Breast epithelium (tissue), 4 donors: ENCODE measurements at places on chromosomes 1 and 21. TPM values are rescaled to one million over a fixed set of nuclear protein-coding genes. Genes with fewer than 3 reads are reported as not detected.
A peak's percentile ranks its signal among the peaks of the same experiment; 100 is the strongest.

DNA sequence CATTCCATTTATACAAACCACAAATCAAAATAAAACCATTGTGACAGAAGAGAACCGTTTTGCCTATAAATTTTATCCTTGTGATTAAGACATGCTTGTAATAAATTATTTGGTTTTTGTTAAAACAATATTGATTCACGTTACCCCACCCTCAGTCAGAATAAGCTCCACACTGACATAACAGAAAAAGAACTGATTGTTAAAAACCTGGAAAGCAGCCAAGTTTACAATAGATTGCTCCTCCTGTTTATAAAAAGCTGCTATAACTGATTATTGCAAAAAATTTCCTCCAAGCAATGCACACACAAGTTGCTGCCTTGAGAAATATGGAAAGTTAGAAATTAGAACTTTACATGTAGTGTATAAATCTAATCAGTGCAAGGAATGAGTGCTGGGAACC, 263.5 kb downstream of the SETD4 start:
- H3K36me3 ChIP-seq: no peaks in the 10 kb centered on the region
- H3K27me3 ChIP-seq: no peaks in the 10 kb centered on the region
- H3K4me1 ChIP-seq: no peaks in the 10 kb centered on the region
- H3K27ac ChIP-seq: no peak overlapping the region

GRCh38 chr1:20432891-20433290, 53.1 kb downstream of the CAMK2N1 start:
- DNase-seq: no peak
- no peak overlapping the region for H3K4me3 ChIP-seq
- H3K27ac ChIP-seq: no peak overlapping the region
- no peaks in the 10 kb centered on the region for H3K4me1 ChIP-seq
- no peaks in the 10 kb centered on the region for H3K27me3 ChIP-seq

DNA sequence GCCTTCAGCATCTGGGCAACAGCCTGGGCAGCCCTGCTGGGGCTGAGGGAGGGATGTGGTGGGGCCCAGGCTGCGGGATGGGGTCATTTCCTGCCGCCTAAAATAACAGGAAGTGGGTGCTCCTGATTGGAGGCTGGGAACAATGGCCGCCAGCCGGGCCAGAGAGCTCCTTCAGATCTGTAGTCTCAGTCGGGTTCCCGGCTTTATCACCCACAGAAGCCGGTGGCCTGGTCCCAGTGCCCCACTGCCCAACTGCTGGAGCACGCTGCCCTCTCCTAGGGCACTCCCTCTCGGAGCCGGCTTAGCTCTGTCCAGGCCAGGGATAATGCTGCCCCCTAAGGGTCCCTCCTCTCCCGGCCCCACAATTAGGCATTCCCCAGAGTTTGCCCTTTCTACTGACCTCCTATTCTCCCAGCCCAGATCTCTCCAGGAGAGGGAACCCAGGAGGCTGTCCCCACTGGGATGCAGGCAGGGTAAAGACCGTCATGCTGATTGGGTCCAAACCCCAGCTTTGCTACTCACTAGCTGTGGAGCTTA, 5.1 kb downstream of the MAP7D1 start:
- peak overlapping the region; percentile 99 for H3K27ac ChIP-seq
- peaks cover 34% of the 10 kb centered on the region for H3K4me1 ChIP-seq
- no peaks in the 10 kb centered on the region for H3K36me3 ChIP-seq
- no peaks in the 10 kb centered on the region for H3K27me3 ChIP-seq

DNA sequence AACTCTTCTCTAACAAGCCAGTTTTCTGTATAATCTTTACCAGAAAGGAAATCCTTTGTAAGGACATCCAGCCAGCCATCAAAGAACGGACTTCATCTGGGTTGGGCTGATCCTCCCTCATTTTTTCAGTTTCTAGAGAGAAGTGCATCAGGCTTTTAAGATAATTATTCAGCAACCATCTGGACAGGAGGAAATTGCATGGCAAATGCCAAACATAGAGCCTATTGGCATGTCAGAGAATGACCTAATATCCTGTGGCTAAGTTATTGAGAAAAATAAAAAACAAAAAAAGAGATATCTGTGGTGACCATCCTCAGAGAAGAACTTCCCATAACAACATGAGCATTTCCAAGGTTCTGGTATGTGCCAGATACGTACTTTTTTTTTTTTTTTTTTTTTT, 74.9 kb upstream of the BEND5 start:
- no peaks in the 10 kb centered on the region for H3K27me3 ChIP-seq
- no peaks in the 10 kb centered on the region for H3K36me3 ChIP-seq
- no peak overlapping the region for H3K27ac ChIP-seq
- no peak for DNase-seq

DNA sequence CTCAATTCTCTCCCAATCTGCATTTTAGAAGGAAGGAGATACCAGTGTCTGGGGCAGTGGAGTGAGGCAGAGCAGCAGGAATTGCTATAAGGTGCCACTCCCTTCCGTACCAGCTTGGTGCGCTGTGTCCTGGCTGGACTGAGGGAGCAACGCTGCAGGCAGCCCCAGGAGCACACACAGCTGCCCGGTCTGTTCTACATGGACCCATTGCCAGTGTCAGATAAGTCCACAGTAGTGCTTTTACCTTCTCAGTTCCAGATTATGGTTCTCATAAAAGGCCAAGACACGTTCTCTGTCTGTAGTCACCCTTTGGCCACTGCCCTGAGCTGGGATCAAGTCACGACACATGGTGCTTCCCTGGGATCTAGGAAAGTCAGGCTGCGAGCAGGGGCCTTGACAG, 44.1 kb upstream of the BARHL2 start:
- no peak overlapping the region for H3K4me3 ChIP-seq
- no peaks in the 10 kb centered on the region for H3K36me3 ChIP-seq
- no peaks in the 10 kb centered on the region for H3K4me1 ChIP-seq
- H3K27ac ChIP-seq: no peak overlapping the region

DNA sequence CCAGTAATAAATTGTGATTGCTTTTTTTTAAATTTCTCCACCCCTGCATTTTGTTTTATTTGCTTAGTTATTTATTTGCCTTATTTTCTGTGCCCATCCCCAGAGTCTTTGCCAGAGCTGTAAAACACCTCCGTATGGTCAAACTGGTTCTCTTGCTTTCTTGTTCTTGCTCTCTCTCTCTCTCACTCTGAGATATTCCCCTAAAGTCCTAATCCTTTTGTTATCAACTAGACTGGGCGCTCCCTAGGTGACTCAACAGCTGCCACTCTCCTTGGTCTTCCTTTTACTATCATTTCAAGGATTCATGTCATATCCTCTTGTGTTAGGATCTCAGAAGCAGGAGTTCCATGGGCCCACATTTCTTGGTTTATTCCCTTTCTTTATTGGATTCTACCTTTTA, 160.0 kb downstream of the PRDM2 start:
- no peaks in the 10 kb centered on the region for H3K27me3 ChIP-seq
- H3K36me3 ChIP-seq: no peaks in the 10 kb centered on the region
- DNase-seq: no peak
- no peaks in the 10 kb centered on the region for H3K4me1 ChIP-seq
- no peak overlapping the region for H3K4me3 ChIP-seq
- H3K27ac ChIP-seq: no peak overlapping the region

GRCh38 chr1:1616045-1616790, 918 bp downstream of the MIB2 start:
- H3K27me3 ChIP-seq: no peaks in the 10 kb centered on the region
- H3K36me3 ChIP-seq: no peaks in the 10 kb centered on the region
- peak overlapping the region; percentile 96 for H3K4me3 ChIP-seq

DNA sequence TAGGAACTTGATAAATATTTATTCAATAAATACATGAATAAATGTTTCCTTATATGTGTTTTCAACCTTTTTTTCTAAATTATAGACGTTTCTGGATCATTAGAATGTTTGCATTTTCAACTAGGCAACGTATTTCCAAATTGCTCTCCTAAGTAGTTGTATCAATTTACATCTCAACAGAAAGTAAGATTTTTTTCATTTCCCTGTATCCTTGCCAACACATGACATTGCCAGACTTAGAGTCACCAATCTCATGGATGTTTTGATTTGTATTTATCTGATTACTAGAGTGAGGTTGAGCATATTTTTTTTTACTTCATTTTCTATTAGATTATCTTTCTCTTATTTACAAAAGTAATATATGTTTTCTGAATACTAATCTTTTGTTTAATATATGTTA, 22.2 kb upstream of the SMG7 start:
- no peak overlapping the region for H3K27ac ChIP-seq
- H3K4me3 ChIP-seq: no peak overlapping the region
- no peak for DNase-seq
- no peaks in the 10 kb centered on the region for H3K36me3 ChIP-seq

DNA sequence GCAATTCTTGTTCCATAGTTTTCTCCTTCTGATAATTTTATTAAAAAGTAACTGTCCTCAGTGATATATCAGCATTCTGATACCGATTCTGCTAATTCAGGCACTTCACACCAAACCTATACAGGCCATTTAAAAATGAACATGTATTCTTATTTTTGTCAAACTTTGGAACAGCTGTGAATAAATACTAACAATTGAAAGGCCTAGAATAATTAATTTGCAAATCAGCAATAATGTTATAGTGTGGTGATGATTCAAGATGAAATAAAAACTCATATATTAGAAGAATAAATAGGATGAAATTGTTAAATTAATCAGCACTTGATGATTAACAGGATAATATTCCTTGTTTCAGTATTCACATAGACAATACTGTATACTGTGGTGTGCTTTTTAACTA, 9.9 kb downstream of the CDKN2C start:
- H3K4me1 ChIP-seq: no peaks in the 10 kb centered on the region
- no peaks in the 10 kb centered on the region for H3K36me3 ChIP-seq
- DNase-seq: no peak
- no peaks in the 10 kb centered on the region for H3K27me3 ChIP-seq
- no peak overlapping the region for H3K4me3 ChIP-seq
- H3K27ac ChIP-seq: peak overlapping the region; percentile 19

DNA sequence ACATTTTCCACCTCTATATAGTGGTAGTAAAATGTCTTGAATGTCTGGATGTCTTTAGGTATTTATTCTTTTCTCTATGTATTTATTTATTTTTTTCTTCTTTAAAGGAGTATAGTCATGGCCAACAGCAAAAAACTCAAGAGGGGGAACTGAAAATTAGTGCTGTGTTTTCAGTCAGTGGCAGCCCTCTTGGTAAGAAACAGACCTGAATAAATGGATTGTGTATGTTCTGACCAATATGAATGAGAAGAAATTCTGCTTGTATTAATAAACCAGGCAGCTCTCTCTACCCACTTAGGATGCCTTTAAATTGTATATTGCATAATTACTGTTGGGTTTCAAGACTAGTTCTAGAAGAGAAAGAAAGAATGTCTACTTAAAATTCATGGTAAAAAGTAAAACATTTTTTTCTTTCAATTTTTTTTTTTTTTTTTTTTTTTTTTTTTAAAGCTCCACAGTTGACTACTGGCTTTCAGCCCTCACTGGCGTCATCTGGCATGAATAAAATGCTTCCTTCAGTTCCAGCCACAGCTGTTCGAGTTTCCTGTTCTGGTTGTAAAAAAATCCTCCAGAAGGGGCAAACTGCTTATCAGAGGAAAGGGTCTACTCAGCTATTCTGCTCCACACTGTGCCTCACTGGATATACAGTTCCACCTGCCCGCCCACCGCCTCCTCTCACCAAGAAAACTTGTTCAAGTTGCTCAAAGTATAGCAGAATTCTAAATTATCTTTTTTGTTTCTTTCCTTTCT, 101.6 kb downstream of the ZMYM4 start:
- no peaks in the 10 kb centered on the region for H3K4me1 ChIP-seq
- DNase-seq: no peak
- H3K4me3 ChIP-seq: no peak overlapping the region
- H3K27me3 ChIP-seq: no peaks in the 10 kb centered on the region
- H3K27ac ChIP-seq: no peak overlapping the region
- no peaks in the 10 kb centered on the region for H3K36me3 ChIP-seq

- peak overlapping the region; percentile 96 for H3K4me3 ChIP-seq
- no peaks in the 10 kb centered on the region for H3K27me3 ChIP-seq
- no peaks in the 10 kb centered on the region for H3K36me3 ChIP-seq
- peaks cover 21% of the 10 kb centered on the region for H3K4me1 ChIP-seq
Measured at GRCh38 chr1:157137408-157138219, 581 bp downstream of the ETV3 start.

DNA sequence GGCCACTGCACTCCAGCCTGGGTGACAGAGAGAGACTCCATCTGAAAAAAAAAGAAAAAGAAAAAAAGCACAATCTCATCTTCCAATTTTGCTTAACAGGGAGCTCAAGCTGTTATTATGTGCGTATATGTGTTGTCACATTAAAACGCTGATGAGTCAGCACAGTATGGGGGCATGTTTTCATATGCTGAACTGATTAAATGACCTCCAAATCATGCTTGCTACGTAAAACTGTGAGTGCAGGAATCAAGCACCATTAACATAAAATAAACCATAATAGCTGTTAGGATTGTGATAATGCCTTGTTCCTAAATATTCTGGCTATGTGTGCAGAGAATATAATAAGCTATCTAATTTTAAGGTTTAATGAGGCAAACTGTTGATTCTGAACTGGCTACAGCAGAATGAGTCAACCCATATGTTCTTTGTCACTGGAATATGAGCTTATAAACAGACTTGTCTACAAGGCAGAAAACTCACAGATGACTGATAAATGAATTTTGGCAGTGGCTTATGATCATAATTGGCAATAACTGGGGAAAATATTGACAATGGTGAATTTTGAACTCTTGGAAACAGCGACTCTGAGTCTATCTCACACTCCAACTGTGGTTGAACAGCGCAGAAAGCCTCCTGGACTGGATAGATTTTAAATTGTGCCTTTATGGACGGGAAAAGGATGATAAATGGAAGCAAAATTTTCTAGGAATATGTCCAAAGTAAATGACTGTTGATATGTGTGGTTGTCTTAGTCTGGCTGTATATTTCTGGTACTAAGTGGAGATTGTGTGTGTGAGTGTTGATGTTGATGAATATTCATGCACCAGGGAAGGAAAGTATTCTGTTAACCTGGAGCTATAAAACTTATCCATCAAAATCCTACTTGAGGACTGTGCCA, 75.5 kb downstream of the VCAM1 start:
- DNase-seq: no peak
- H3K4me3 ChIP-seq: no peak overlapping the region
- no peak overlapping the region for H3K27ac ChIP-seq

DNA sequence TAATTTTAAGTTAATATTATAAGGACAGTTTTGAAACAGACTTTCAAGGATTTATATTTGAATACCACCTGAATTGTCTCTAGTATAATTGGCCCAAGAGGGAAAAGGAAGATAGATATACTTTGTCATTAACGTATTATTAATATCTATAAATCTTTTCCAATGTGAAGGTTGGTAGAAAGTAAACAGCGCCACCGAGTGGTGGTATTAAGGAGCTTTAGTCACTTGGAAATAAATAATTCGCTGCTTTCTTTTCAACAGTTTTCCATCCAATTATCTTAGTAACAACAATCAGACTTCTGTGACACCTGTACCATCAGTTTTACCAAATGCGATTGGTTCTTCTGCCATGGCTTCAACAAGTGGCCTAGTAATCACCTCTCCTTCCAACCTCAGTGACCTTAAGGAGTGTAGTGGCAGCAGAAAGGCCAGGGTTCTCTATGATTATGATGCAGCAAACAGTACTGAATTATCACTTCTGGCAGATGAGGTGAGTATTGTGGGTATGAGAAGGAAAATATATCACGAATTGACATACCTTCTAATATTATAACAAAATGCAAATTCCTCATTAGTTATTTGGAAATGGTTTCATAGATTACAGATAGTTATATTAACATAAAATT, 37.7 kb downstream of the SH3GLB1 start:
- H3K4me1 ChIP-seq: no peaks in the 10 kb centered on the region
- no peaks in the 10 kb centered on the region for H3K27me3 ChIP-seq
- no peak for DNase-seq
- no peak overlapping the region for H3K27ac ChIP-seq

CNR2 gene
- total RNA-seq: under 0.01 TPM

TRIM67 gene
- not detected for total RNA-seq

ESPN gene
- total RNA-seq: not detected
